Kidney glomerular epithelial cell (primary cell): ENCODE measurements at places on chromosomes 2 and 18.

DNA sequence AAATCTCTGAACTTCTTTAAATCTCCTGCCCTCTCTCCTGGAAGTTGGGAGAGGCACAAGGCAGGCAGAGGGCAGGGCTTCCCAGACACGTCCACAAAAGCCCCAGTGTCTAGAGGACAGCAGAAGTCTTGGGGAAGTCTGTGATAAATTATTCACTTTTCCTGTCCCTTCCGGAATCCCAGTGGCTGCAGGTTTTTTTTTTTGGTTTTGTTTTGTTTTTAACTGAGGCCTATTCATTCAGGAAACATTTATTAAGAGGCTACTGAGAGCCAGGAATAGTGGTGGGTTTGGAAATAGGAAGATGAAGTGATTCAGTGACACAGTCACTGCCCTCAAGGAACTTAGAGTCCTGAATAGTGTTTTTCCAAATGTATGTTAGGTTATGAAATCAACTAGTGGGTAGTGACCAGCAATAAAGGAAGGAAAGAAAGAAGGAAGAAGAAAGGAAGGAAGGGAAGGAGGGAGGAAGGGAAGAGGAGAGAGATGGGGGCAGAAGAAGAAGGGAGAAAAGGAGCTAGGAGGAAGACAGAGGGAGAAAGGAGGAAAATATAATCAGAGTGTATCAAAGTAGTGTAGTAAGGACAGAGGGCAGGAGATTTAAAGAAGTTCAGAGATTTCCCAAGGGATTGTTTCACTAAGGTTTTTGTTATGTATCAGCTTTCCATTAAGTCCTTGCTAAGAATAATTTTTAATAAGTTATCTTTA is 98.9 kb upstream of the ZFP36L2 start:
- no peak for DNase-seq

DNA sequence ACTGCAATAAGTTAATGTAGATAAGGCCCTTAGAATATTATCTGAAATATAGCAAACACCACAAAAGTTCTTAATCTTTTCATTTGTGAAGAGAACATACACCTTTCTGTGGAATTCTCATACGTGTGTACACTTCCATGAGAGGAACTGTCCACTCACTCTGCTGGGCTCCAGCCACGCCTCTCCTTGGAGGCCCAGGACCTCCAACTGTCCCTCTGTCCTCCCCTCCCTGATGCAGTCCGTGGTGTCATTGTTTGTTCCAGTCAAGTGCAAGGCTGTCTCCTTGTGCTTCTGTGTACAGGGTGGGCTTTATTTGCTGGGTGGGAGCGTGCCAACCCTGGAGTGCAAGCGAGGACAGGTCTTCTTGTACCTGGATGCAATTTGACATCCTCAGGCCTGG is 8.7 kb downstream of the RAB12 start:
- no peak for DNase-seq

DNA sequence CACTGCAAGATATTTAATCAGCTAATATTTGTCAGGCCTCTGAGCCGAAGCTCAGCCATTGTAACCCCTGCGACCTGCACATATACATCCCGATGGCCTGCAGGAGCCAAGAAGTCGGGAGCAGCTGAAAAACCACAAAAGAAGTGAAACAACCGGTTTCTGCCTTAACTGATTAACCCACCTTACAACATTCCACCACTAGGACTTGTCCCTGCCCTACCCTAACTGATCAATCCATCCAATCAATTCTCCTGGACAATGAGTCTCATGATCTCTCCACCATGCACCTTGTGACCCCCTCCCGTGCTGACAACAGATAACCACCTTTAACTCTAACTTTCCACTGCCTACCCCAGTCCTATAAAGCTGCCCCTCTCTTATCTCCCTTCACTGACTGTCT is 945.4 kb upstream of the GYPC start:
- DNase-seq = no peak

DNA sequence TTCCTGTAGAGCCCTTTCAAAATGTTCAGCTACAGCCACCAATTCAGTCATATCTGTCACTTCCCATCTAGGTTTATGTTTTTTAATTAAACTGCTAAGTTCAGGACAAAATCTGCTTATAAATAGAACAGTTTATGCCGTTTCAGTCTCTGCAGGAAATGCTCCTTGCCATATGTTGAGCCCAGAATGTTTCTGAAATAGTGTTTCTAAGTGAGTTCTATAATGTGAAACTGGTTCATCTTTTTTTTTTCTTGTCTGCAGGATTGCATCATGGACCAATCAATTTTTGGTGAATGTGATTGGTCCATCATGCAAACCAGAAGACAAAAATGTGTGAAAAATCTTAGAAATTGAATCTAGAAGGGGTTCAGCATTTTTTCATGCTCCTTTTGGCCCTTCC is 30.2 kb upstream of the RHOB start:
- DNase-seq = no peak

- DNase-seq = no peak
Observed at GRCh38 chr2:57075226-57075625, 891.4 kb downstream of the CCDC85A start.

GRCh38 chr2:226888971-226889370 is 53.1 kb downstream of the RHBDD1 start:
- DNase-seq = no peak

- no peak for DNase-seq
Observed at GRCh38 chr2:111944531-111945210, 46.3 kb downstream of the MERTK start.

GRCh38 chr2:85340034-85340892 is 12.5 kb upstream of the TGOLN2 start:
- DNase-seq = no peak

GRCh38 chr18:49476664-49477411 is 10.2 kb downstream of the C18orf32 start:
- peak; percentile 29 for DNase-seq
